ENCODE measurements at places on chromosomes 7 and 10.

- DNase-seq: no peak
Measured at GRCh38 chr10:14837003-14837756, 657 bp downstream of the CDNF start.

GRCh38 chr10:33039181-33039580 is 81.2 kb upstream of the ITGB1 start:
- no peak for DNase-seq

GRCh38 chr10:48655411-48656240 is 29.0 kb upstream of the WDFY4 start:
- peak; percentile 85 for DNase-seq

DNA sequence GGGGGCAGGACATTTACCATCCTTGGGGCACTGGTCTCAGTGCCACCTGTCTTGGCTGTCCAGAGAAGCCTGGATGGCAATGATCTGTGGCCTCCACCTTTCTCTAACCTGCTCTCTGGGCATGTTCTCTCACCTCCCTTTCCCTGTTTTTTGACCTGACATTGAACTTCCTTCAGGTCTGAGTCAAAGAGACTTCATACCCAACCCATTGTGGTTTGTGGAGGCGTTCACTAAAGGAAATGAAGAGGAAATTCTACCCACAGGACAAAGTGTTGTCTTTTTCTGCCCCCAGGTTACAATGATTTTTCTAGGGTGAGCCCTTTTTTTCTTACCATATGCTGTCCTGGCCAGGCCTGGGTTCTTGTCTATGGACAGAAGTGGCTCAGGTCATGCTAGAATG is 76.6 kb downstream of the CYP26A1 start:
- no peak for DNase-seq

DNA sequence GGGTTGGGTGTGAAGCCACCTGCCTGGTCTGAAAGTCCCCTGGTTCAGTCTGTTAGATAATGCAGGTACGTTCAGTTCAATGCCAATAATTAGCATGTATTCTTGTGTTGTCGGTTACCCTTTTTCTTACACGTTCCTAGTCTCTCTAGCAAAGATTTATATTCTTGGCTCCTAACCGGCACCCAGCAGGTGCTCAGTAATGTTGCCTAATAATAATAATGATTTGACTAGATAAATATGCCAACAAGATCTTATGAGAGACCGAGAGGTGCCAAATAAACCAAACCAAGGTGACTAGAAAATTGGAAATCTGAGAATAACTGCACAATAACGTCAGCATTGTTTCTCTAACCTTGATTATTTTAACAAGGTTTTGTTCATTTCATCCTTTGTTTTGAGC is 1.1 kb upstream of the SMIM30 start:
- DNase-seq: no peak

- DNase-seq: no peak
Measured at GRCh38 chr7:15863951-15864625, 177.6 kb upstream of the MEOX2 start.

DNA sequence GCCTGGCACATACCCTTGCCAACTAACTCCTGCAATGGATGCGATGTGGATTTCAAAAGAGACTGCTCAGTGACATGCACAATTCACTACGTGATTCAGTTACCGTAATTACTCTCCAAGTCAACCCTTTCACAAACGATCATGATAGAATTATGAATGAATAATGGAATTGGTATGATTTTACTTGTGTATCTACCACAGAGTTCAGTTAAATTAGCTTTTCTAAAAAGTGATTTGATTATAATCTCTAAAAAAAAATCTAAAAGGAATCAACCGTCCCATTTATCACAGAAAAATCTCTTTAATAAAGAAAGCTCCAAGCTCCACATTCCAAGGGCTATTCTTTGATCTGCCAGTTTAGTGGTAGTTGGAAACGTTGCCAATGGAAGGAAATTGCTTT is 30.4 kb upstream of the RSU1 start:
- DNase-seq: no peak

GRCh38 chr7:157014635-157015555 is 4.4 kb upstream of the MNX1 start:
- DNase-seq: no peak

DNA sequence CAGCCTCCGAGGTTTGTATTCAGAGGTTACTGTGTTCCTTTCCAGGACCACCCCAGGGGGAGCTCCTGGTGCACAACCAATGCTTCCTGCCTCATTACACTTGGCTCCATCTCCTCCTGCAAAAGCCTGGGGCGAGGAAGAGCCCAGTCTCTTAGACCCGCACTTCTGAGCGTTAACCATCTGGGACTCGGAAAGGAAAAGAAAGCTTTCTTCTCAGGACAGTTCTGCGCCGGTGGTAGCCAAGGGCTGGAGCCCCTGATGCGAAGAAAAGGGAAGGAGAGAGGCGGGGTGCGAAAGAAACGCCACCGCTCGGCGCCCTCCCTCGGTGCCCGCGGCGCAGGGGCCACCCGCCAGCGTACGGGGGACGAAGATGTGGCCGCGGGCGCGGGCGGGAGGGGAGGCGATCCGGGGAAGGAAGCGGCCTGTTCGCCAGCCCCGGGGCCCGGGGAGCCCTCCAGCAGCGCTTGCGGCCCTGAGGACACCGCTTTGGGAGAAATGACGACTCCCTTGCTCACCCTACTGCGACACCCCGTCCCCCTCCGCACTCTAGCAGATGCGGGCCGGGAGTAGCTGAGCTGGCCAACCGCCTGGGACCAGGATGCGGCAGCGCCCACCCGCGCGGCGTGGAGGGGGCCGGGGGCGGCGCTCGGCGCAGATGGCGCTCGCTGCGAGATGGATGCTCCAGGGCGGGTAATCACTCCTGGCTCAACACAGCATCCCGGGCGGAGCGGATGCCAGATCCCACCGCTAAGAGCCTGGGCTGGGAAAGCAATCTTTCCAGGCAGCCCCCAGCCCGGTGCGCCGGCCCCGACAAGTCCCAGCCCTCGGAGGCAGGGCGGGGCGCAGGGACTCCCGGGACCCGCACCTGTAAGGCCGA is 1.3 kb downstream of the NRCAM start:
- no peak for DNase-seq

GRCh38 chr7:51082940-51083533 is 233.6 kb downstream of the COBL start:
- no peak for DNase-seq

- no peak for DNase-seq
Measured at GRCh38 chr10:113631684-113632367, 32.0 kb downstream of the NRAP start.

- peak; percentile 24 for DNase-seq
Measured at GRCh38 chr10:43203448-43204041, 63.3 kb downstream of the RASGEF1A start.

- no peak for DNase-seq
Measured at GRCh38 chr7:130953196-130953595, 219.2 kb upstream of the KLF14 start.

GRCh38 chr10:56319386-56319785 is 41.7 kb downstream of the ZWINT start:
- DNase-seq: no peak
